ENCODE measurements at places on chromosomes 3 and 15. TPM values are rescaled to one million over a fixed set of nuclear protein-coding genes. Genes with fewer than 3 reads are reported as not detected.

Gene CLDN16
- not detected for total RNA-seq

Gene FYTTD1
- total RNA-seq, result 42.6 TPM

Gene RETNLB
- not detected for total RNA-seq

Gene GCHFR
- 829 TPM for total RNA-seq

DNA sequence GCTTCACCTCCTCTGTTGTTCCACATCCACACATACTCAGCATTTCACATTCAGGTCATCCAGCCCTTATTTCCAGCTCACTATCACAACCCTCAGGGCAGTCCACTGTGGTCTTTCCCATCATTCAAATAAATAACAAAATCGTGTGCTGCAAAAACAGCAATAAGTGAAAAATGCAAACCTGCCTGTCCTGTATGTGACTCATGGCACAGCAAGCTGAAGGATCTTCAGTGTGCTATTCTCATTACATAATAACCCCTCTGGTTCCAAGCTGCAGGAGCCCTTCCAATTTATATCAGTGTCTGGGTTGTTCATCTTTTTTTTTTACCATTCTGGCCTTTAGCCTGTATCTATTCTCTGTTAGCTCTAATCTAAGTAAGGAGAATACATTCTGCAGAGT lies 185.3 kb upstream of the UBE2E2 start:
- DNase-seq, result no peak

DNA sequence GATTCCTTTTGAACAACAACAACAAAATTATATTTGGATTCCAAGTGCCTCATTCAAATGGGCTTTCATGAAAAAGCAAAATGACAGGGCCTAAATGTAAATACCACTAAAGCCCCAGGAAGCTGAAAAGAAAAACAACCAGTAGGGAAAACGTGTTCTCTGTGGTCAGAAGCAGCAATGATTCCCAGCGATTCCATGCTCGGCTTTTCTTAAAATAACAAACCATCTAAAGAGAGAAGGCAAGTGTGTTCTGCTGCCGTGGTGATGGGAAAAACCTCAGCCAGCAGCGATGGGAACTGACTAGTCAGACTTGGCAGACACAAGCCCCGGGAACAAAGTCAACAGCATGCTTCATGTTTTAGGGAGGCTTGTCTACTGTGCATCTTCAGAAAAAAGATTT lies 153.6 kb downstream of the TNIK start:
- peak; percentile 85 for DNase-seq

GRCh38 chr3:14460342-14461005 lies 58.1 kb downstream of the SLC6A6 start:
- DNase-seq, result peak; percentile 76

GRCh38 chr3:142650001-142650693 lies 54.0 kb downstream of the PLS1 start:
- DNase-seq, result no peak

GRCh38 chr3:46553154-46553553 lies 12.9 kb downstream of the LRRC2 start:
- no peak for DNase-seq

Data from G401 (cell line).